ENCODE measurements at places on chromosomes 1 and 21.

- no peak for DNase-seq
Measured at GRCh38 chr21:32475162-32475812, 62.8 kb downstream of the EVA1C start.

GRCh38 chr1:33005838-33006421, 30.8 kb downstream of the AK2 start:
- DNase-seq: no peak

- no peak for DNase-seq
Measured at GRCh38 chr1:48017716-48018115, 20.5 kb upstream of the TRABD2B start.

DNA sequence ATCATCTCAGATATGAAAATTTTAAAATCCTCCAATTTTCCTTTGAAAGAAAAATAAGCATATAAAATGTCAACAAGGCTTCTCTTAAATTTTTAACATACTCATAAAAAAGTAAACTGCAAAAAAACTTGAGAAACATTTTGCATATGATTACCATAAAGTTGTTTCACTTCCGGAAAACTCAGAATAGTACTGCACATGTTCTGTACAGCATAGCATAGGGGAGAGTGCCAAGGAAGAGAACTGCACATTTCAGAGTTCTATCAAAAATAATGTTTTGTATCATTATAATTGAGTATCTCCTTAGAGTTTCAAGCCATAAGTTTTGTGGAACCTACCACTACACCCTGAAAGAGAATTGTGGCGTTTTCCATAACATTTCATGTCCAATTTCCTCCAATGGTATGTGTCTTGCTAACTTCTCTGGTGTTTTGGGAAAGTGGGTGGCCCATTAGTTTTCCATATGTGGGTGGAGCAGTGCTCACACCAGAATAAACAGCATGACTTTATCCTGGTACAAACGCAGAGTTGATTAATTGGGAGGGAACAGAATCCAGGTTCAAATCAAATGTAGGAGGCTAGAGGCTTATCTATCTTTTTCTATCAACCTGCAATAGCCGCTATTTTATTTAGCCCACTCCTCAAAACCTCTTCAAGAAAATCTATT, 430.9 kb downstream of the LMO4 start:
- no peak for DNase-seq

GRCh38 chr1:94083681-94084080, 37.3 kb downstream of the ABCA4 start:
- DNase-seq: no peak

DNA sequence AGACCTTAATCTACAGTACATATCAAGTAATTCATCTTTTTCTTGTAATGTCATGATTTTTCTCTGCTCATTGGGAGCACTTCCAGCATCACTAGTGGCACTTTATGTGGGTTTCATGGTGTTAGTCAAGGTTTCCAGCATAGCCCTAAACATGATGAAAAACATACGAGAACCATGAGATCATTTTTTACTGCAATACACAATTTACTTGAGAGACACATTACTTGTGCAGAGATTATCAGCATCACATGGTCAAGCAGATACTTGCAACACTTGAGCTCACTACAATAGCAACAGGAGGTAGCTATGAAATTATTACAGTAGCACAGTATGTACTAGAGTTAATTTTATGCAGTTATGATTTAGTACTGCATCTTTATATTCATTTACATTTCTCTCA, 36.4 kb downstream of the ITGB3BP start:
- DNase-seq: no peak

- peak; percentile 86 for DNase-seq
Measured at GRCh38 chr1:174206148-174206836, 47.0 kb downstream of the RABGAP1L start.

DNA sequence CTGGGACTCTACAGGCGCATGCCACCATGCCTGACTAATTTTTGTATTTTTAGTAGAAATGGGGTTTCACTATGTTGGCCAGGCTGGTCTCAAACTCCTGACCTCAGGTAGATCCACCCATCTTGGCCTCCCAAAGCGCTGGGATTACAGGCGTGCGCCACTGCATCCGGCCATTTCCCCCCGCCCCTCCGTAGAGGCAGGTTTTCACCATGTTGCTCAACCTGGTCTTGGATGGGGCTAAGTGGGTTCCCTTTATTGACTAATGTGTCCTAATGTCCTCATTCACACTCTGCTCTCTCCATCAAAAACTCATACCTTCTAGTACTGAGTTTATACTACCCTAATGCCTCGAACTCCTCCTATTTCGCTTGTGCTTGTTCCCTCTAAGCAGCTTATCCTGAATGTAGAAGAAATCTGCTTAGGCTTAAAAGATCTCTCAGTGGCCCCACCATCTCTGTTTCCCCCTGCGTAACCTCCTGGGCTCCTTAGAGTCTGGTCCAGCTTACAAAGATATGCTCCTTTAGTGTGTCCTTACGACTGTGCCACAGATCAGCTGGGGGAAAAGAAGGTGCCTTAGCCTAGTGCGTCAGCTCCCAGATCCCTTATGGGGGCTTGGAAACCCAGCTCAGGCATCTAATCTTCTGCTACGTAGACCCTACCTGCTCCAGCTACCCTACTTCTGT, 8.0 kb downstream of the GNAT2 start:
- no peak for DNase-seq

- DNase-seq: no peak
Measured at GRCh38 chr1:76268341-76268740, 193.8 kb downstream of the ST6GALNAC3 start.

Measured in inflammatory macrophage (primary cell).